ENCODE measurements at places on chromosomes 1 and 21.

DNA sequence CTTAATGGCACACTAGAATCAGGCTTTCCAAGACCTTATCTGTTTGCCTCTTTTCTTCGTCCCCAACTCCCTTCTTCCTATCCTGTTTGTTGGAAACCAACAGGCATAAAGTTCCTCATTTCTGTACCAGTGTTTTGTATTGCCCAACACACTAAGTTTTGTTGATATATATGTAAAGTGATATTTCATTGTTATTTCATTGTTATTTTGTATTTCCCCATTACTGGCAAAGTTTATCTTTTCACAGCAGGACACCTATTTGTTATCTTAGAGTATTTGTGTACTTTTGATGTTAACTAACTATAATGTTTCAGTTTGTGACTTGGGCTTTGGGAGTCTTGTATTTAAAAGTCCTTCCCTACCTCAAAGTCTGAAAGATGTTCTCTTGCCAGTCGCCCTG lies 27.1 kb downstream of the FAM20B start:
- DNase-seq = peak; percentile 22

DNA sequence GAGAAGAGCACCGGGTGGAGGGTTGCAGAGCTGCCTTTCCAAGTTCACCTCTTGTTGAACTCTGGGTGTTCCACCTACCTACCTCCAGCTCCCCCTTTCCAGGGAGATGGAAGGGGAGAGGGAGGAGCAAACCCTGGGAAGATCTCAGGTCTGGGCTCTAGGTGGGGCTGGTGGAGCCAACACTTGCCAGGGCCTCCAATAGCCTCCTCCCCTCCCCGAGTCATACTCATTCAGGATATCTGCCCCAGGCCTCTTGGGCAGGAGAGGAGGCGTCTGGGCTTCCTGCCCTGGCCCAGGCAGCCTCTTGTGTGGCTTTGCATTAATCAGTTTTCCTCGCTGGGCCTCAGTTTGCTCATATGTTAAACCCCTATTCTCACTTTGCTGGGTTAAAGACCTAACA lies 13.4 kb downstream of the RAP1GAP start:
- DNase-seq = no peak

GRCh38 chr1:232937741-232938375 lies 12.6 kb upstream of the NTPCR start:
- DNase-seq = peak; percentile 71

- DNase-seq = no peak
These were observed 57.3 kb downstream of the PHACTR4 start for GRCh38 chr1:28426831-28427230.

DNA sequence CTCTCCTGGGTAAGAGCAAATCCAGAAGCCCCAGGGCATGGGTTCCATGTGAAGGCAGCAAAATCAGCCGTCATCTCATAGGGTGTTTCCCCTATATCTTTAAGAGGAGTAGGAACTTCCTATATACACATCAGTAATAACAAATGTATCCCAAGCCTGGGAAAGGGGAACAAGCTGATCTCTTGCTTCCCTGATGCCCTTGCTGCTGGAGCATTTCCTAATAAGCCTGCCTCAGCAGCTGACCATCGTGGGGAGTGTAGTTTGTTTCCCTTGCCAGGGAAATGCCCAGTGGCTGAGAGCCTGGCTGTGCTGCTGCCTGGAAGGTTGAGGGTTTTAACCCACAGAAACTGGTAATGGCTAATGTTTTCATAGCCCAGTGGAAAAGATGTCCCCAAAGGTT lies 177.0 kb downstream of the NPHP4 start:
- no peak for DNase-seq

- DNase-seq = no peak
These were observed 347.9 kb upstream of the ADGRL2 start for GRCh38 chr1:81452693-81453366.

- peak; percentile 45 for DNase-seq
These were observed 11.6 kb downstream of the TINAGL1 start for GRCh38 chr1:31587720-31588423.

- DNase-seq = no peak
These were observed 6.2 kb upstream of the C1orf74 start for GRCh38 chr1:209790286-209791193.

DNA sequence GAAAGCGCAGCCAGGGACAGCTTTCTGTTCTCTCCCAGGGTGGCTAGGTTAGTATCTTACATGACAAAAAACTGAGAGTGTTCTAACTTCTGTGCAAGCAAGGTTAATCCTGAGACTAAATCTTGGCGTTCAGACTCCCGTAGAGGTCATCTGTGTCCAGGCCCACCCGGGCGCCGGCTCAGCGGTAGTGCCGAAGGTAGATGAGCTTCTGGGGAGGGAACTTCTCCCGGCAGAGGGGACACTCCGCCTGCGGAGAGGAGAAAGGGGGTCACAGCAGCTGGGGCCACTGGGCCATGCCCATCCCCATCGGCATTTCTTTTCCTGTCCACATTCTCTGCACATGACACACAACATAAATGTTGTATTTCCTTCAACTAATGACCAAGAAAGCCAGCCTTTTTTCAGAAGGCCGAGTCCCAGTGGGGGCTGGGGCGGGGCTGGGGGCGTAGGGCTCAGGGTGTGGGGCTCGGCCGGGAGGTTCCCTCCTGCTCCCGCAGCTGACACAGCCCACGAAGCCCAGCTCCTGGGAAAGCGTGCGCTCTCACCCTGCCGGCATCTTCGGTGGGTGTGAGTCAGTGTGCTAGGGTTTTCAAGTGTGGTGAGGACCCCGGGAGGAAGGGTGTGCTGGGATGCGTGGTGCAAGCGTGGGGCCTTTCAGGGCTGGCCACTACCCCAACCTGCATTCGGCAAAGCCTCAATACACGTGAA lies 6.6 kb downstream of the PEX10 start:
- no peak for DNase-seq

DNA sequence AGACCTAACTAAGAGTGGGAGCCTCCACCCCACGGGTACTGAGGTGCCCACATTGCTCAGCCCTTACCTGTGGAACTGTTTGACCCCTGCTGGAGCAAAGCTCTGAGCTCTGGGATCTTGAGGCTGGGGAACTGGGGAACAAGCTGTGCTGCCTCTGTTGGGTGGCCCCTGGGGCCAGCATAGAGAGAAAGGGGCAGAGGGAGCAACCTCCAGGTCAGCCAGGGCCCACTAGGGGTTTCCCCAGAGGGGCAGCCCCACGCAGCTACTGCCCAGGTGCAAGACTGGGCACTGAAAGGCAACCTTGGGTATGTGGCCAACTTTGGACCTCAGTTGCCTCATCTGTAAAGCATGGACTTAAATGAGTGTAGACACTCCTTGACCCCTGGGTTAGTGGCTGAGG lies 23.5 kb upstream of the EPB41 start:
- no peak for DNase-seq

DNA sequence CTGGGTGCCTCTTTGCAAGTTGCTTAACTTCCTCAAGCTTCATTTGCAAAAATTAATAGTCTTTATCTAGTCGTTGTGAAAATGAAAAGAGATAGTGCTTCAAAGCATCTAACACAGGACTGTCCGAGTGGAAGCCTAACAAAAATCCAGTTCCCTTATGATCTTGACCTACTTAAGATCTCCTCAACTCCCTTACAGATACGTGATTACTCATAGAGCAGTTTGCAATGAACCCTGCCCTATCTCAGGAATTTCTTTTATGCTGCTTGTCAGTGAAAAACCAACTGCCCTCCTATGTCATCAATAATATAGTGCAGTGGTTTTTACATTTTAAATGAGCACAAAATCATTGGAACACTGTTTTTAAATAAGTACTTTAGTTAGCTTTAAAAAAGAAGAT lies 314.3 kb downstream of the BACH1 start:
- no peak for DNase-seq

Data from AML-193 (cell line).